GM23248 (cell line): ENCODE measurements at places on chromosomes 7 and 10. TPM values are rescaled to one million over a fixed set of nuclear protein-coding genes. Genes with fewer than 3 reads are reported as not detected.

Gene TRIM50
- polyA plus RNA-seq: not detected in 2 replicates

Gene ZEB1
- 62.0 and 65.8 TPM in 2 replicates for polyA plus RNA-seq

Gene CYP3A4
- polyA plus RNA-seq: not detected in 2 replicates

Gene FBXW4
- polyA plus RNA-seq: 3.5 and 4.6 TPM in 2 replicates
